ENCODE measurements at places on chromosomes 4 and X.

DNA sequence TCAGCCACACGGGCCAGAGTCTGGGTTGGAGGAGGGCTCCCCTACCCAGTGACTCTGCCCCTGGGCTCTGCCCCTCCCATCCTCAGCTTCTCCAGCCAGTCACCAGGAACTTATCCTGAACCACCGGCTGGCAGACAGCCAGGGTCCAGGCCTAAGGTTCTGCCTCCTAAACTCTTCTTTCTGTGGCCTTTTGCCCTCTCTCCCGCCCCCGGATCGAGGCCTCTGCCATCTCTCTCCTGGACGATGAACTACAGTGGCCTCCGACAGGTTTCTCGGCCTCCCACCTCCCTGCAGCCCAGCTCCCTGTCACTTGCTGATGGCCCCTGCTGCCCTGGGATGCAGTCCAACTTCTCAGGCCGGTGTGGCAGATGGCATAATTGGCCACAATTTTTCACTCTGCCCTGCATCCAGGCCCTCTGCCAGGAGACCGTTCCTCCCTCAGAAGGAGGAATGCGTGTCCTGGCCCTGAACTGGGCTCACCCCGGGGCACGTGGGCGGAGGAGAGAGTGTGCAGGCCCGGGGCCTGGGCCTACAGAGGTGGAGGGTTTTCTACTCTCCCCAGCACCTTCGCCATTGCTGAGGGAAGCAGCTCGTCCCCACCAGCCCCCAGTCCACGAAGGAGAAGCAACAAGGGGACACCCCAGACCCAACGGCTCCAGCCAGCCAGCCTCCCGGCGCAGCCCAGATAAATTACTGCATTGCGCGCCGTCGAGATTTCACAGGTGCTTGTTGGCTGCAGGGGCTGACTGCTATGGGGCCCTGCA lies 81.9 kb upstream of the LRPAP1 start:
- DNase-seq, result no peak

DNA sequence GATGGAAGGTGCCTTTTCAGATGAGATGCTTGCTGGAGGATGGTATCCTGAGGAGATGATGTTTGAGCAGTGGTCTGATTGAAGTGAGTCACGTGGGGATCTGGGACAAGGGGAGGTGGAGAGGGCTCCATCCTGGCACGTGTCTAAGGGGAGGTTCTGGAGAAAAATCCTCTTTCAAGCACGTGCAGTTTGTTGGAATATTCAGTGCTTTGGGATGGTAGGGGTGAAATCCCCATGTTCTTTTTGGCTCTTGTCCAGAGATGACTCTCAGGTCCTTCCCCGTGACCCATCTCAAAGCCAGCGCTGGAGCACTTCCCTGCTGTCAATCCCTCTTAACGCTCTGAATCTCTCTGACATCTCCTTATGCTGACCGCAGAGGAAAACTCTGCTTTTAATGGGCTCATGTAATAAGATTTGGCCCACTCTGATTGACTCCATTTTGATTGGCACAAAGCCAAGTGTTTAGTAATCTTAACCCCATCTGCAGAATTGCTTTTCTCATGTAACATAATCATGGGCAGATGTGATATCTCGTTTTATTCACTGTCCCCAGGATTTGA lies 10.8 kb upstream of the KLKB1 start:
- no peak for DNase-seq

- DNase-seq, result no peak
Measured at GRCh38 chr4:185082561-185082960, 60.5 kb upstream of the SLC25A4 start.

DNA sequence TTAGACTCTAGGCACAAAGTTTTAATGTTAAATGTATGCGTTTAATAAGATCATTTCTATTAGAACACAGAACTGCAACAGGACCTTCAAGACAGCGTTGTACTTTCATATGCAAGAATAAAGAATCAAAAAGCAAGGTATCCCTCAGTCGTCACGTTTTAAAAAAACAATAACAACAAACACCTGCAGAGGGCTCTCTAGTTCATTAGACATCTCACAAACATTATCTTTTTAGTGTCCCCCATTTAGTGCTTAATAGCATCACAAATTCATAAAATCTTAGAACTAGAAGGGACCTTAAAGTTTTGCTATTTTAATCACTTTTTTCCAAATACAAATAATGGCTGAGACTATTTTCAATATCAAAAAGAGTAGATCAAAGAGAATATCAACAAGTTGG lies 236.6 kb downstream of the DCHS2 start:
- DNase-seq, result no peak

DNA sequence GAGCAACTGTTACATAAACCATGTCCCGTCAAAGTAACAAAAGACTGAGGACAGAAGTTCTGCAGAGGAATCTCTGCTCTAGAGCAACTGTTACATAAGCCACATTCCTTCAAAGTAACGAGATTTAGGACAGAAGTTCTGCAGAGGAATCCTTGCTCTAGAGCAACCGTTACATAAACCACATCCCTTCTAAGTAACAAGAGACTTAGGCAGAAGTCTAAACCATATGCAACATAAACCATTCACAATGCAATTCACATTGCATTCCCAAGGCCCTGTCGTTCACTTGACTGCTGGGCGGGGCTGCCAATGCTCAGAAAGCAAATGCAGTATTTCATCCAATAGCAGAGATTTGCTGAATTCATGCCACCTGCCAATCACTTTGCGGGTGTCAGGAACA lies 124.4 kb upstream of the PUDP start:
- DNase-seq, result no peak

- DNase-seq, result no peak
Measured at GRCh38 chr4:175280153-175280552, 362.0 kb downstream of the ADAM29 start.

DNA sequence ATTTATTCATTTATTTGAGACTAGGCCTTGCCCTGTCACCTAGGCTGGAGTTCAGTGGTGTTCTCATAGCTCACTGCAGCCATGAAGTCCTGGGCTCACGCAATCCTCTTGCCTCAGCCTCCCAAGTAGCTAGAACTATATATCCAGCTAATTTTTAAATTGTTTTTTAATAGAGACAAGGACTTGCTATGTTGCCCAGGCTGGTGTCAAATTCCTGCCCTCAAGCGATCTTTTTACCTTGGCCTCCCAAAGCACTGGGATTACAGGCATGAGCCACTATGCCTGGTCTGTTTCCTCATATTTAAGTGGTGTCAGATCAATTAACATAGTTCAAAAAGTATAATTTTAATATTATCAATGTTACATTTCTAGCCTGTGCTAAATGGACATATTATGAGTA lies 68.5 kb downstream of the AFF1 start:
- DNase-seq, result no peak

GRCh38 chrX:83504721-83505479 lies 3.2 kb upstream of the POU3F4 start:
- no peak for DNase-seq

DNA sequence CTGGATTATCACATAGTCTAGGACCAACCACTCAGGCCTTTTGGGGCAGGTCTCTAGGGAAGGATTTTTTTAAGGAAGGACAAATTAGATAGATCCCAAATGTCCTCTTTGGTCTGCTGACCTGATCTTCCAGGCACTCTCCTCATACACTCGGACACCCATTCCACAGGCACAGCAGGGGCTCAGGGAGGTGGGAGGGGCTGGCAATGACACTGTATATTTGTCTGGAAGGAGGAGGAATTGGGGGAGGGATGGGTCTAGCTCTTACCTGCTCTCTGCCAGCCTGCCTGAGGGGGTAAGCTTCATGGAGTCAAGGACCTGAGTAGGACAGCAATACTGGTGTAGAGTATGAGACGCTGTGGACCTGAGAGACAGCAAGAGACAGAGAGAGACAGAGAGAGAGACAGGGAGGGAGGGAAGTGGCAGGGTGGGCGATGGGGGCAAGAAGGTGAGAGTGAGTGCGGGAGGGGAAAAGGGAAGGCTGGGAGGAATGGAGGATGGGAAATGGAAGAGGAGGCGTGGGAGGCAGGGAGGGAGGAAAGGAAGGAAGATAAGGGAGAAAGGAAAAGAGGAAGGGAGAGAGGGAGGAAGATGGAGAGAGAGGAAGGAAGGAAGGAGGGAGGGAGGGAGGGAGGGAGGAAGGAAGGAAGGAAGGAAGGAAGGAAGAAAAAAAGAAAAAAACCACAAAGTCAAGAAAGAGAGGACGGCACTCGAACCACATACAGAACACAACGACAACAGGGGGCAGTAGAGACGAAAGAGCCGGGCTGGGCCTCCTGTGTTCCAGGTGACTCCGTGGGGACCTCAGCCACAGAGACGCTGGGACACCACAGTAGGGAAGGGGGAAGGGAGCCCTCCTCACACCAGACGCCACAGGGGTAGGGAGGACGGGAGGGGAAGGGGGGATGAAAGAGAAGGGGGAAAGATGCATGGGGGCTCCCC lies 1.8 kb downstream of the IQSEC2 start:
- DNase-seq, result no peak

DNA sequence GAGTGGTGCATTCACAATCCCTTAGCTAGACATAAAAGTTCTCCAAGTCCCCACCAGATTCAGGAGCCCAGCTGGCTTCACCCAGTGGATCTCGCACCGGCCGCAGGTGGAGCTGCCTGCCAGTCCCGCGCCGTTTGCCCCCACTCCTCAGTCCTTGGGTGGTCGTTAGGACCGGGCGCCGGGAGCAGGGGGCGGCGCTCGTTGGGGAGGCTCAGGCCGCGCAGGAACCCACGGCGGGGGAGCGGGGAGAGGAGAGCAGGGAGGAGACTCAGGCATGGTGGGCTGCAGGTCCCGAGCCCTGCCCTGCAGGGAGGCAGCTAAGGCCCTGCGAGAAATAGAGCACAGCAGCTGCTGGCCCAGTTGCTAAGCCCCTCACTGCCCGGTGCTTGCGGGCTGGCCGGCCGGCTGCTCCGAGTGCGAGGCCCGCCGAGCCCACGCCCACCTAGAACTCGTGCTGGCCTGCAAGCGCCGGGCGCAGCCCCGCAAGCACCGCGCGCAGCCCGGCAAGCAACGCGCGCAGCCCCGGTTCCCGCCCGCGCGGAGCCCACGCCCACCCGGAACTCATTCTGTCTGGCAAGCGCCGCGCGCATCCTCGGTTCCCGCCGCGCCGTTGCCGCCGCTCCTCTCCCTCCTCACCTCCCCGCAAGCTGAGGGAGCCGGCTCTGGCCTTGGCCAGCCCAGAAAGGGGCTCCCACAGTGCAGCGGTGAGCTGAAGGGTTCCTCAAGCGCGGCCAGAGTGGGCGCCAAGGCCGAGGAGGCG lies 153.5 kb downstream of the SLC7A11 start:
- DNase-seq, result no peak

DNA sequence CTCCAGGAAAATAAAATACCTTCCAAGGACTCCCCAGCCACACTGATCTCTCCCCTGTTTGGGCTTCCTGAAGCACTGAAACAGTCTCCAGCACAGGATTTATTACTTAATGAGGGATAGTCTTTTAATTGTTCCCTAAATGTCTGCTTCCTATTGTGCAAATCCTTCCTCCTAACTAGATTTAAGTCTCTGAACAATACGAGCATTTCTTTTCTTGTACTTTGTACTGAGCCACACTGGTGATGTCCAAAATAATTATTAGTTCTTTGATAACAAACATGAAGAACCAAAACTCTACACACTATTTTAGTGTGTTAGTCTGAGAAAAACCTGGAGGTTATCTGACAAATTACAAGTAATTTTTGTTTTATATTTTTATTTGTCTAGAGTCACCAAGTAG lies 5.1 kb downstream of the ADGRA3 start:
- DNase-seq, result no peak

GRCh38 chrX:130606425-130606824 lies 204.6 kb downstream of the RBMX2 start:
- no peak for DNase-seq

DNA sequence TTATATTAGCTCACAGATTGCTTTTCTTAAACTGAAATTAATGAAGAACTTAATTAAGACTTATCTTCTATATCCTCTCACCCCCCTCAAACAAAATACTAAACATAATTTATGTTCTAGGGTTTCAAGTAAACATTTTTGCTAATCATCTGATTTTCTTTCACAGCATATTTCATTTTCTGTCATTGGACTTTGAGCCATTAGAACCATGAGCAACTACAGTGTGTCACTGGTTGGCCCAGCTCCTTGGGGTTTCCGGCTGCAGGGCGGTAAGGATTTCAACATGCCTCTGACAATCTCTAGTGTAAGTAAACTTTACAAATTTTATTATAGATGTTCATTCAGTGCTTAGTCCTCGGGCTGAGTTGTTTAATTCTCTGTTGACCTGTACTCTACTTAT lies 3.3 kb downstream of the PDLIM5 start:
- DNase-seq, result no peak

DNA sequence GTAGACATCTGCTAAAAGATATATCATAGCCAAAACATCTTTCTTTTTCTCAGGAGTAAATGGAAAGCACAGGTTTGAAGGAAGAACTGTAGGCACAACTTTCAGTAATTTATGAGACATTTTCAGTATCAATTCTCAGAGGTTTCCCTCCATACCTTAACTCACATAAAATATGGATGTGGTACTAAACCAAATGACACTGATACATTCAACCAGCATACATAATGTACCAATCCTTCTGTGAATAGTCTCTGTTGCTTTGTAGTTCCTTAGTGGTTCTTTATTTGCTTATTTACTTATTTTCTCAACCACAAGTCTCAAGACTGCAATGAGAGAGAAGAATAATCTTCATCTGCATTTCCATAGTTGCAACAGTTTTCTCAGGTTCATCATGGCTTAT lies 96.1 kb downstream of the ARHGAP24 start:
- DNase-seq, result no peak

- DNase-seq, result no peak
Measured at GRCh38 chrX:9905288-9905687, 61.9 kb upstream of the CLDN34 start.

GRCh38 chr4:54447304-54447703 lies 210.5 kb upstream of the KIT start:
- no peak for DNase-seq

GRCh38 chrX:20313899-20314298 lies 47.2 kb upstream of the RPS6KA3 start:
- DNase-seq, result no peak

- DNase-seq, result no peak
Measured at GRCh38 chr4:186472948-186473347, 82.4 kb downstream of the MTNR1A start.

DNA sequence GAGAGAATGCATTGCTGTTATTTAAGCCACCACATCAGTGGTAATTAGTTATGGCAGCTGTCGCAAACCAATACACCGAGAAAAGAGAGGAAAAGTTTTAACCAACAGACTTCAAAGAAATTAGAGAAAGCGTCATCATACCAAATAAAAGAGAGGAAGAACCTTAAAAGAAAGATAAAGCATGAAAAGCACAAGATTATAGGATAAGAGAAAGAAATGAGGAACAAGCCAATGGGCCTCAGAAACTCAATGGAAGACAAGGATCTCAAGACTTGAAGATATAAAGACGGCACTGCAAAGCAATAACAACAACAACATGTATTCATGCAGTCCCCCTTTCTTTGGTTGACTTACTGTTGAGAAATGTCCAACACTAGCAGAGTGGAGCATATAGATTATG lies 22.8 kb upstream of the ASMTL start:
- no peak for DNase-seq

- no peak for DNase-seq
Measured at GRCh38 chr4:150970685-150971151, 44.4 kb downstream of the LRBA start.

GRCh38 chr4:63784822-63785221 lies 624.4 kb downstream of the TECRL start:
- no peak for DNase-seq

GRCh38 chrX:152865232-152865920 lies 32.5 kb upstream of the ZNF185 start:
- no peak for DNase-seq
